ENCODE measurements at places on chromosomes 11 and 22. TPM values are rescaled to one million over a fixed set of nuclear protein-coding genes. Genes with fewer than 3 reads are reported as not detected.
A peak's percentile ranks its signal among the peaks of the same experiment; 100 is the strongest.

GRCh38 chr11:112050721-112051120 is 23.1 kb downstream of the PIH1D2 start:
- H3K4me3 ChIP-seq, result no peak overlapping the region
- DNase-seq, result no peak
- H3K27ac ChIP-seq, result peak overlapping the region; percentile 45
- H3K27me3 ChIP-seq, result no peaks in the 10 kb centered on the region
- H3K4me1 ChIP-seq, result no peaks in the 10 kb centered on the region

GRCh38 chr22:43263645-43264514 is 76.9 kb upstream of the TTLL12 start:
- H3K27ac ChIP-seq, result peak overlapping the region; percentile 20
- no peak for DNase-seq
- peaks cover 26% of the 10 kb centered on the region for H3K4me1 ChIP-seq
- no peak overlapping the region for H3K4me3 ChIP-seq

OR4A16 gene
- not detected for polyA plus RNA-seq

DNA sequence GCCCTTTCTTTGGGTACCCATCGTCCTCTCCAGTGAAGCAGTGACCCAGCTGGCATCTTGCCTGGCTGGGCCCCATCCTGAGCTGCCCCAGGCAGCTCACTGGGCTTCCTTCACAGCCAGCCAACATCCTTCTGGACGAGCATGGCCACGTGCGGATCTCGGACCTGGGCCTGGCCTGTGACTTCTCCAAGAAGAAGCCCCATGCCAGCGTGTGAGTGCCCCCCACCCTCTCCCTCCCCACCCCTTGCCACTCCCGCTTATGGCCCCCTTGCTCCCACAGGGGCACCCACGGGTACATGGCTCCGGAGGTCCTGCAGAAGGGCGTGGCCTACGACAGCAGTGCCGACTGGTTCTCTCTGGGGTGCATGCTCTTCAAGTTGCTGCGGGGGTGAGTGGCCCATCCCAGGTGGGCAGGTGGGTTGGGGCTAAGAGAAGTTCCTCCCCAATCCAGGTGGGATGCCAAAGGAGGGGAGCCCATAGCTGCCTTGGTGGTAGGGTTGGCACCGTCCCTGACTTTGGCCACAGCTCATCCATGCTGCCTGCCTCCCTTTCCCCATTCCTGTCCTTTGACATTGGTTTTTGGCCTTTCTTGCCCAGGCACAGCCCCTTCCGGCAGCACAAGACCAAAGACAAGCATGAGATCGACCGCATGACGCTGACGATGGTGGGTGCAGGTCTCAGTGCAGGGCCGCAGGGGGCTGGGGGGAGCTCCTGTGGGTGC is 6.8 kb upstream of the ANKRD13D start:
- H3K4me3 ChIP-seq, result no peak overlapping the region
- DNase-seq, result no peak
- H3K4me1 ChIP-seq, result peaks cover 6% of the 10 kb centered on the region

PAMR1 gene
- 0.15 TPM for polyA plus RNA-seq

OR2AT4 gene
- not detected for polyA plus RNA-seq

DNA sequence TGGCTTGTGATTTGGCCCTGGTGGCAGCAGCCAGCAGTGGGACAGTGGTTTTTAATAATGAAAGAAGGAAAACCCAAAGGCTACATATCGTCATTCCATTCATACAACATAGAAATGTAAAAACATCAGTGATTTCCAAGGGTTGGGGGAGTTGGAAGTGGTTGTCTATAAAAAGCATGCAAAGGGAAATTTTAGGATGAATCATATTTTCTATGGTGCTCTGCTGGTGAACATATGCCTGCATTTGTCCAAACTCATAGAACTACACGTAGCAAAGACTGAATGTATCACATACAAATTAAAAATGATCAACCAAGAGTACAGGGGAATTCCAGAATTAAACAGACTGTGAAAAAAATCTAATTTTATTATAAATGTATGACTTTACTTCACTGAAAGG is 11.1 kb downstream of the OR5B3 start:
- H3K27me3 ChIP-seq, result no peaks in the 10 kb centered on the region
- H3K4me3 ChIP-seq, result no peak overlapping the region
- no peaks in the 10 kb centered on the region for H3K4me1 ChIP-seq
- DNase-seq, result no peak

BTG4 gene
- not detected for polyA plus RNA-seq

DNA sequence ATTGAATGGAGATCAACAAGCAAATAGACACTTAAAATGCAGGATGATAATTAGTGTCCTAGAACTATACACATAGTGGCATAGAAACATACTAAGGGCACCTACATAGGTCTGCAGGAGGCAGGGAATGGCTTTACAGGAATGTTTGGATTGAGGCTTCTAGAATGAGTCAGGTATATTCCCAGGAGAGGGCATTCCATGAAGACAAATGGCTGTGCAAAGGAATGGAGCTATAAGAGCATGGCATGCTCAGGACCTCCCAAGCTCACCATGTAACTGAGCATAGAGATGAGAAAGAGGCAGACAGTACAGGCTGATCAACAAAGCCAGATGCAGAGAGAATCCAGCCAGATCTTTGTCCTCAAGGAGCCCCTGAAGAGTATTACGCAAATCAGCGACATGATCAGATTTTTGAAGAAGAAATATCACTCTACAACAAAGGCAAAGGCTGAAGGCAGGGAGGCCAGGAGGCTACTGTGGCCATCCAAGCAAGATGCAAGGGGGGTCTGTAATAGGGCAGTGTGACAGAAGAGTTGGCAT is 211.1 kb upstream of the MTNR1B start:
- H3K27me3 ChIP-seq, result peaks cover 20% of the 10 kb centered on the region
- no peak overlapping the region for H3K27ac ChIP-seq
- H3K36me3 ChIP-seq, result no peaks in the 10 kb centered on the region
- no peaks in the 10 kb centered on the region for H3K4me1 ChIP-seq
- no peak for DNase-seq

GRCh38 chr11:86115542-86116385 is 46.9 kb upstream of the PICALM start:
- H3K4me3 ChIP-seq, result no peak overlapping the region
- H3K4me1 ChIP-seq, result no peaks in the 10 kb centered on the region
- H3K27ac ChIP-seq, result no peak overlapping the region
- no peaks in the 10 kb centered on the region for H3K27me3 ChIP-seq
- no peak for DNase-seq
- no peaks in the 10 kb centered on the region for H3K36me3 ChIP-seq

DNA sequence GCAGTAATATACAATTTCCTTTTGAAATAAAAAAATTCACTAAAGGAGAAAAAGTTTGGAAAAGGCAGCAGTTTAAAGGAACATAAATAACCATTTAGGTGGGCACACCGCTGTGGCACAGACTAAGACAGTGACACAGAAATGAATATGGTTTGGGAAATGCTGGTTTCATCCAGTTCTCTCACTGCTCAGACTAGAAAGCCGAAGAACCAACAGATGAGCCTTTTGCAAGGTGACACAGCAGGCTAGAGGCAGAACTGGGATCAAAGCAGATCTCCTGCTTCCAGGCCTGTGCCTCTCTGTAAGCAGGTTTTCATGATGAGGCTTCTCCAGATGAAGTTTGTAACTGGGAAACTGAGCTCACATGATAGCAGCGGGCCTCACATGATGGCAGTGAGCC is 380.0 kb upstream of the NARS2 start:
- H3K27ac ChIP-seq, result peak overlapping the region; percentile 54
- H3K36me3 ChIP-seq, result no peaks in the 10 kb centered on the region
- H3K4me1 ChIP-seq, result peaks cover 65% of the 10 kb centered on the region
- no peak for DNase-seq
- H3K4me3 ChIP-seq, result no peak overlapping the region

GRCh38 chr22:39612811-39613548 is 42.4 kb downstream of the CACNA1I start:
- no peaks in the 10 kb centered on the region for H3K27me3 ChIP-seq
- H3K4me3 ChIP-seq, result no peak overlapping the region
- no peaks in the 10 kb centered on the region for H3K36me3 ChIP-seq
- no peaks in the 10 kb centered on the region for H3K4me1 ChIP-seq

IL18 gene
- polyA plus RNA-seq, result not detected

GLB1L3 gene
- not detected for polyA plus RNA-seq

DNA sequence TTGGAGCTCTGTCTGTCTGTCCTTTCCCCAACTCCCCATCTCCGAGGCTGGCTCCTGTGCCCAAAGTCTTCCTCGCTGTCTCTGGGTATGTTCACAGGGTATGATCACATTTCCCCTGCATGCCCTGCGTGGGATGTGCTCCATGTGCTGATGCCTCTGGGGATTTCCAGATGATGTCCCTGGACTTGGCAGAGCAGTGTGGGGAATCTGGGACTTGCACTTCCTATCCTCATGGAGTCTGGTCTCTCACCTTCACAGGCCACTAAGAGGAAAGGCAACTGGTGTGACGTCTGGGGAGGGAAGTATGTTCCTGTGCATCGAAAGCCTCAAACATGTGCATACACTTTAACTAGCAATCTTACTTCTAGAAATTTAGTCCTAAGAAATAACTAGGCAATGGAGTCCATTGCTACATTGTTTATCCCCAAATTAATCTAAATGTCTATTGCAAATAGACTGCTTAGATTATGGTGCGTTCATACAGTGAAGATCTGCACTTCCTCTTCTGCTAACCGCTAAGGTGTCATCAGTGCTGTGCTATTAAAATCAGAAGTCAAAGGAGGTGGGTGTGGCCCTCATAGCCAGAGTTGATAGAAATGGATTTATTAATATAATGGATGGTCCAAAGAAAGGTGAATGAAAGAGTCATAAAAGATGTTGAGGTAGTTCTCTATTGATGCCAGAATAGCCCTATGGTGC is 20.8 kb downstream of the TIMP3 start:
- H3K27me3 ChIP-seq, result no peaks in the 10 kb centered on the region
- no peak for DNase-seq
- H3K4me3 ChIP-seq, result no peak overlapping the region
- peaks cover 35% of the 10 kb centered on the region for H3K4me1 ChIP-seq
- no peak overlapping the region for H3K27ac ChIP-seq

GRCh38 chr22:22737590-22737989 is 93.2 kb downstream of the GGTLC2 start:
- H3K4me1 ChIP-seq, result no peaks in the 10 kb centered on the region
- no peak overlapping the region for H3K4me3 ChIP-seq
- no peak for DNase-seq
- H3K36me3 ChIP-seq, result no peaks in the 10 kb centered on the region
- no peak overlapping the region for H3K27ac ChIP-seq

DNA sequence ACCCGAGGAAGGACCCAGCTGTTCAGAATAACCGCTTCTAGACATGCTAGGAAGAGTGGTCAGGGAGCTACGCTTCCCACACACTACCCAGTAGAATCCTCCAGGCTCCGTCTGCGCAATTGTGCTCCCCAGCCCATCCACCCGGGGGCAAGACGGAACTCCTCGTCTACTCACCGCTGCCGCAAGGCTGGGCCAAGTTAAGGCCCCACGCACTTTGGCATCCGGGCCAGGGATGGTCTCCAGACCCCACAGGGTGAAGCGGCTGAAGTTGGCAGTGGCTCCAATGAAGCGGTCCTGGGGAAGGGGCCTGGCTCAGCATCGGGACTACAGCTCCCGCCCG is 757 bp downstream of the RNASEH2C start:
- peak overlapping the region; percentile 57 for H3K4me3 ChIP-seq
- DNase-seq, result no peak
- peaks cover 18% of the 10 kb centered on the region for H3K36me3 ChIP-seq

ATL3 gene
- 2.4 TPM for polyA plus RNA-seq

DNA sequence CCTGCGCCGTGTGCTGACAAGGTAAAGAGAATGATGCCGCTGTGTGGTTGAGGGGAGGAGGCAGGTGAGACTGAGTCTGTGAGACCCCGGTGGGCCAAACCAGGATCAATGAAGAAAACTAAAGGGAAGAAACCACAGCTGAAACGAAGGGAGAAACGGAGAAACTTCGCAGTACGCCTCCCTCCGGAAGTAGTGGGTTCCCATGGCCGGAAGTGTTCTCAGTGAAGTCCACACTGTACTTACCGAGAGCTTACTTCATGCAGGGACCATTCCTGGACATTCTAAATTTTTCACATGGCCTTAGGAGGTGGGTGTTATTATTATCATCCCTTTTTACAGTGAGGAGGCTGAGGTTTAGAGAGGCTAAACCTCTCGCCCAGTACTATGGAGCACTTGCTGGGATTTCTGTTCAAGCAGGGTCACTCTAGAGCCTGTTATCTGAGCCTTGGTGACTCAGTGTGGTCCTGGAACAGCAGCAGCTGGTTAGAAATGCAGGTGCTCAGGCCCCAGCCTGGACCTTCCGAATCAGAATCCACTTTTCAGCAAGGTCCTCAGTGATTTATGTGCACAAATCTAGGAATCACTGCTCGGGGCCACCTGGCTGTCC is 17.9 kb downstream of the CD5 start:
- H3K27ac ChIP-seq, result no peak overlapping the region
- no peak for DNase-seq
- no peak overlapping the region for H3K4me3 ChIP-seq
- H3K27me3 ChIP-seq, result no peaks in the 10 kb centered on the region

CD3D gene
- polyA plus RNA-seq, result not detected

GRCh38 chr11:64341851-64342791 is 2.1 kb downstream of the CCDC88B start:
- no peaks in the 10 kb centered on the region for H3K36me3 ChIP-seq
- H3K27me3 ChIP-seq, result no peaks in the 10 kb centered on the region
- H3K4me1 ChIP-seq, result no peaks in the 10 kb centered on the region
- H3K4me3 ChIP-seq, result no peak overlapping the region
- H3K27ac ChIP-seq, result no peak overlapping the region

DNA sequence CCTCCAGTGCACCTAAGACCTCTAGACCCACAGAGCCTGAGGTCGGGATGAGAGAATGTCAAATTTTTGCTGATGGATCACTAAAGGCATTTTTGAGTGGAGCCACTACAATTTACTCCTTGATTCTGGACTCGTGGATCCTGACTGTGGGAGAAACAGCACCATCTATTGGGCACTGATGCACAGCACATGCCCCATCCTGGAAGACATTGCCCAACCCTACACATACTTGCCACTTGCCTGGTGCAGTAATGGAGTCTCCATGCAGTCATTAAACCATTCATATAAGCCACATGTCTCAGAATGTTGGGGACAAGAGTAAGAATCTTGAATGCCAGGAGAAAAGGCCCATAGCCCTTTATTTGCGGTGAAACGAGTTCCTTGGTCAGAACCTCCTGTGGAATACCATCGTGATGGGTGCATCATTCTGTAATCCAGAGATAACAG is 103.9 kb downstream of the GGTLC2 start:
- DNase-seq, result peak; percentile 74
- H3K27me3 ChIP-seq, result no peaks in the 10 kb centered on the region
- no peaks in the 10 kb centered on the region for H3K4me1 ChIP-seq
- H3K4me3 ChIP-seq, result no peak overlapping the region

- DNase-seq, result no peak
- peaks cover 13% of the 10 kb centered on the region for H3K4me1 ChIP-seq
- H3K27me3 ChIP-seq, result no peaks in the 10 kb centered on the region
- H3K4me3 ChIP-seq, result no peak overlapping the region
- H3K27ac ChIP-seq, result no peak overlapping the region
These were observed 48.0 kb downstream of the MCHR1 start for GRCh38 chr22:40727070-40727963.

TMPRSS4 gene
- polyA plus RNA-seq, result not detected

Measured in cardiac muscle cell (in vitro differentiated cells and primary cell).